ENCODE measurements at places on chromosomes 2 and 18. TPM values are rescaled to one million over a fixed set of nuclear protein-coding genes. Genes with fewer than 3 reads are reported as not detected.

Gene HOXD12
- not detected for total RNA-seq

Gene RPS27A
- 1,366 TPM for total RNA-seq

Gene ALK
- total RNA-seq = not detected

Gene GAREM1
- 1.4 TPM for total RNA-seq

Gene EFR3B
- 1.3 TPM for total RNA-seq

Gene HOXD10
- total RNA-seq = 15.2 TPM

DNA sequence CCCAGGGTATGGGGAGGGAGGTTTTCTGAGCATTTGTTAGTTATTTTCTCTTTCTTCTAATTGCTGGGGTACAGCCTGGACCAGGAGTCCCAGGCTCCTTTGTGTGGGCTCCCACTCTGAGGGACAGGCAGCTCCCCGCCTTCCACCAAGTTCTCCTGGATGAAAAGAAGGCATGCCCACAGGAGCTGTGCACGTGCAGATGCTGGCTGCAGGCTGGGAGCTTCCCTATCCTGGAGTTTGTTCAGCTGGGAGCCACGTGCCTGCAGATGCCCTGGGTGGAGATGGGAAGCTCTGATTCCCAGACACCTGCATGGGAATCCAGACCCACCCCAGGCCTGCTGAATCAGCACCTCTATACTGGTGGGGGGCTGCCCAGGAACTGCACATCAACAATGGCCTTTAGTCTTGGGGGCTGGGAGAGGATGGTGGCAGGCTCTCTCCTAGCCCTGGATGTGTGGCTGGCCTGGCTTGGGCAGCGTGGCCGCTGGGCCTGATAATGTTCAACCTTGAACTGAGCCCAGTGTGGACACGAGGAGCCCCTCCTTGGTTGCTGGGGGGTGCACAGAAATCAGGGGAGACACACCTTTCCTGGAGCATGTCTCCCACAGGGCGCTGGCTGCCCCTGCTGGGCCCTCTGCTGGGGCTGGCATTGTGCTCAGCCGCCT is 233.6 kb upstream of the HS6ST1 start:
- no peak for DNase-seq

DNA sequence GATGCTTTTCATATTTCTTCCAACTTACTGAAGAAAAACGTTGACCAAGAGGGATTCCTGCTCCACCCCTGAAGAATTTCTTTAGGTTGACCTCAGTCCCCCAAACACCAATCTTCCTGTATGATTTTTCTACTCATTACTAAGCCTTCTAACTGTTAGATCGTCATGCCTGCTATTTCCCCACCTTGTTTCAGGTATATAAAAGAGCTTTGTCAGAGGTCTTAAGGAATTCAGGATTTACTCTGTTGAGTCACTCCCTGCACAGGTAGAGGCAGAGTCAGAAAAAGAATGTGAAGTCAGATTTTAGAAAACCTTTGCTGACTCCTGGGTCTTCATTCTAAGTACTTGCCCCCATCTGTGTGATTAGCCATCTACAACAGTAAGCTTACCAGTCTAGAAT is 83.8 kb upstream of the NOSTRIN start:
- no peak for DNase-seq

DNA sequence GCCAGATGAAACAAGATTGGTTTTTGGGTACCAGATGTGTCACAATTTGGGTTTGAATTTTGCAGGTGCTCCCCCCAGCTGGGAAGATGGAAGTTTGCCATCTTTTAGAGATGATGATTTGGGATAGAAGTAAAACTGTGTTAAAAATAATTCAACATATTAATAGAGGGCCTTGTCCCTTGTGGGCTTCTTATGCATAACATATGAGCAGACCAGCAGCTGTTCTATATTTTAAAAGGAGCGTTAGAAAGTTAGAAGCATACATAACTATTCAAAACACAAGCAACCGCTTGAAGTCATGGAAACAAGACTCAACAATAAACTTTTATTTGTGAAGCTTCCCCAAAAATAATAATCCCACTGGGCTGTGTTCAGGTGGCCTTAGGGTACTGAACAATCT is 62.8 kb downstream of the EFEMP1 start:
- DNase-seq = no peak

DNA sequence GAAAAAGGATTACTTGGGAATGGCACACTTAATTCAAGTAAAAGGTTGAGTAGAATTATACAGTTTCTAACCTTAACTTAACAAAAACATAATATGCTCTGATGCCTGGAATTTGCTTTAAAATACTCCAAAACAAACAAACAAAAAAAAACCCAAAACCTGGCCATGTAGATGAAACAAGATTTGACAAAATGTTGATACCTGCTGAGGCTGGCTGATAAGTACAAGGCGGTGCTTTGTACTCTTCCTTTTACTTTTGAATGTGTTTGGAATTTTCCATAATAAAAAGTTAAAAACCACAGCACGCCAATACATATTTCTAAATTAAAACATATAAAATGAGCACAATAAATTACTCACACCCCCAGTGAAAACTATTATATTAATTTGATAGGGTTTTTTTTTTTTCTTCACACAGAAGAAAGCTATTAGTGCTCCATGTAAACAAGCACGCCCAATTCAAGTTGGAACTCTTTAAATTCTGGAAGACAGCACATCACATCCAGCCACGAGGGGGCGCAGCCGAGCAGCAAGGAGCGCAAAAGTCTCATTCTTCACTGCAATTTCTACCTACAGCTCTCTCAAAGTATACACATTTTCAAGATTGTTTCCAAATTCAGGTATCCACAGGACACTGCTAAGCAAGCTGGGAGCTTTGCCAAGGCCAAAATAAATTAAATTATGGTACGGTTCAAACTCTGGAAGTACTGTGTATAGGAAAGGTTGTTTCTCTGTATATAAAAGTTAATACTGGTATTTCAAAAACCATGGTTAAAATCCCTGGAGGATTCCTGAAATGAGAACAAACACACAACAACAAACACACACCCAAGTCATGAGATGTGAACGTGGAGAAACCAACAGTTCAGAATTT is 7.5 kb downstream of the SERTAD2 start:
- peak; percentile 90 for DNase-seq

DNA sequence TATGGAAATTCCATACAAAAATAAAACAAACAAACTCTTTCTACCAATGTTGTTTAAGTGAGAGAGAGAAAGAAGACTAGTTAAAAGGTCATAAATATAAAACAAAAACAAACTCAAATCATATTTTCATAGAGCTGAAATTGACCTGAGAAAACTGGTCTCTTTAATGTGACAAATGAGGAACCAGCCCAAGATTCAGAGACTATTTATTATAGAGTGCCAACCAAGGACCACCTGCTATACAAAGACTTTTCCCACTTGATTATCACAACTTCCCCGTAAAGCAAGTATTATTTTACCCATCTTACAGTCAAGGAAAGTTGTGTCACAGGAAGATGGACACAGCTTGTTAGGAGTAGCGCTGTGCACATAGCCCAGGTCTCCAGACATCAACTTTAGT is 13.3 kb downstream of the ANKRD44 start:
- no peak for DNase-seq

GRCh38 chr18:50633992-50634391 is 74.1 kb downstream of the MAPK4 start:
- no peak for DNase-seq

- no peak for DNase-seq
Measured at GRCh38 chr2:14520385-14520945, 112.1 kb upstream of the LRATD1 start.

GRCh38 chr2:204628926-204629712 is 83.8 kb downstream of the PARD3B start:
- peak; percentile 37 for DNase-seq

GRCh38 chr2:28055325-28055970 is 164.9 kb downstream of the BABAM2 start:
- peak; percentile 58 for DNase-seq

GRCh38 chr2:26471766-26472706 is 5.9 kb downstream of the OTOF start:
- DNase-seq = peak; percentile 57

DNA sequence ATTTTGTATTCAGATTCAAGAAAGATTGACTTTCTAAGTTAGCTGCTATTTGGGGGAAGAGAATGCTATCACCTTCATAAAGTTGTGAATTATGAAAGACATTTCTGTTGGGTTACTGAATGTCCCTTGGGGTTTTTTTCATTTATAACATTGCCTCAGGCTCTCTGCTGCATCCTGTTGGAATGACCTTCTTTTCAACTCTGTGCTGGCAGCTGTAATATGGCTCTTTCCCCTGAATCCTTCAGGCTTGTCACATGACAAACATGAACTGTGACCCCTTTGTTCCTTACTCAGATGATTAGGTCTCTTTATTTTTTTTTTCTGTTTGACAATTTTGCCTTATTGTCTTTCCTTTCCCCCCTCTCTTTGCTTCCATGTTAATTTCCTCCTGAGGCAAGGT is 159.8 kb downstream of the TAF4B start:
- peak; percentile 85 for DNase-seq

DNA sequence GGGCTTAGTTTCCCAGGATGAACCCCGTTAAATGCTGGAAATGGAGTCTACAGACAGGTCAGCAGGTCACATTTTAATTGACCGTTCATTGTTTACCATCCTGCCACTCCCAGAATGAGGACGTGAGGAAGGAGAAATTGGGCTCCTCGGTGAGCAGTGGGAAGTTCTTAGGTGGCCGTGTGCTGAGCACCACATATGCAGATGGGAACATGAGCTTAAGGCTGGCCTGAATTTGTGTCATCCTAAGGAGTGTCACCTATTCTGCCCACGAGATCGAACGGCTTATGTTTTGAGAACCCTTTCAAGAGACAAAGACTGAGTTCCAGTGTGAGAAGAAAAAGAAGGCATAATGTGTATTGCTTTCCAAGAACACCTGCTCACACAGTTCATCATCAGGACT is 234.4 kb upstream of the PXDN start:
- DNase-seq = no peak

GRCh38 chr2:36459725-36460137 is 104.2 kb downstream of the CRIM1 start:
- peak; percentile 84 for DNase-seq

GRCh38 chr2:18378020-18378653 is 182.3 kb downstream of the RDH14 start:
- DNase-seq = peak; percentile 69

- DNase-seq = peak; percentile 19
Measured at GRCh38 chr18:62717925-62718800, 2.8 kb downstream of the PHLPP1 start.

GRCh38 chr2:8193686-8194615 is 487.9 kb upstream of the ID2 start:
- DNase-seq = no peak

DNA sequence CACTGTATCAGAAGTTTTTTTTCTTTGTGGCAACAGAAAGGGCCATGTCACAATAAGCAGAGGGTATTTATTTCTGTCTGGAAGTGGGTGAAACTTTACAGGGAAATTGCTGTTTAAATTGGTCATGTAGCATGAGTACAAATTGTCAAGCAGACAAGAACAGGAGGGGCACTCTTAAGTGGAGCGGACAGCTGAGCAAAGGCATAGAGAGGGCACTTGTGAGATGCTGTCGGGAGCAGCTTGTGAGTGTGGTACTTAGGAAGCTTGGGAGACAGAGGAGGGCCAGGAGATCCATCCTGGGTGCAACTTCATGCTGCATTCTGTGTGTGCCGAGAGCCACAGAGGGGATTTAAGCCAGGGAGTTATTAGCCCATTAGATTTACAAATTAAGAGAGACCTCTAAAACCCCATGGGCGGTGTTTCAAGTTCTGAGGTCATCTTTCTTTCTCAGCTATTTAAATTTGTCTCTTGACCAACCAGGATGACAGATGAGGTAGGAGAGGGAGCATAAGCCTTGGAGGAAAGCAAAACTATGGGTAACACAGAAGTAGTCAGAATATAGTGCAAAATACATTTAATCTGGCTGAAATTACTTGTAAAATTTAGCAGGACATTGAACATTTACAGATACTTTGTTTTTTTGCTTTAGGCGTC is 30.4 kb downstream of the INPP4A start:
- DNase-seq = no peak

DNA sequence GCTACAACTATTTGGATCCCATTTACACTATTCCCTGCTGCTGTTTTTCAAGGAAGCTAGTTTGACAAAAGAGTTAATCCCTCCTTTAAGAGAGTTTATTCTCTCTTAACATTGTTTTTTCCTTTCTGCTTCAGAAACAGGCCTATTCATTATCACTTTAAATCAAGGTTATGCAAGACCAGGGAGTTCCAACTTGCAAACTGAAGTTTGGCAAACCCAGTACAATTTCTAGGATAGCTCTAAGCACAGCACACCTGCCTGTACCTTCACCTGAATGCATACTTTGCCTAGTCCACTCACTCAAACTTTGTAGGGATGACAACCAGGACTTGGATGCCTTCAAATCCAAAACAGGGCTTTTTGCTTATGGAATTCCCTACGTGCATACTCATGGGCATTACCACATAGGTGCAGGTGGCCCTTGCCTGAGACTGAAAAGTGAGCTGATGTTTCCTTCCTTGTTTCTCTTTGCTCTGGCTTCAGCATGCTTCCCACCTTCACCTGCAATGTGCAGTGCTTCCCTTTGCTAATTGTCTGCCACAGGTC is 193.8 kb upstream of the MMADHC start:
- no peak for DNase-seq

GRCh38 chr2:52414561-52415295 is 1352.9 kb upstream of the CHAC2 start:
- DNase-seq = no peak

- DNase-seq = no peak
Measured at GRCh38 chr2:101364878-101365277, 22.4 kb downstream of the CREG2 start.

GRCh38 chr2:88481691-88482336 is 29.3 kb upstream of the FOXI3 start:
- no peak for DNase-seq

GRCh38 chr2:161434118-161434517 is 18.0 kb downstream of the TBR1 start:
- DNase-seq = no peak

DNA sequence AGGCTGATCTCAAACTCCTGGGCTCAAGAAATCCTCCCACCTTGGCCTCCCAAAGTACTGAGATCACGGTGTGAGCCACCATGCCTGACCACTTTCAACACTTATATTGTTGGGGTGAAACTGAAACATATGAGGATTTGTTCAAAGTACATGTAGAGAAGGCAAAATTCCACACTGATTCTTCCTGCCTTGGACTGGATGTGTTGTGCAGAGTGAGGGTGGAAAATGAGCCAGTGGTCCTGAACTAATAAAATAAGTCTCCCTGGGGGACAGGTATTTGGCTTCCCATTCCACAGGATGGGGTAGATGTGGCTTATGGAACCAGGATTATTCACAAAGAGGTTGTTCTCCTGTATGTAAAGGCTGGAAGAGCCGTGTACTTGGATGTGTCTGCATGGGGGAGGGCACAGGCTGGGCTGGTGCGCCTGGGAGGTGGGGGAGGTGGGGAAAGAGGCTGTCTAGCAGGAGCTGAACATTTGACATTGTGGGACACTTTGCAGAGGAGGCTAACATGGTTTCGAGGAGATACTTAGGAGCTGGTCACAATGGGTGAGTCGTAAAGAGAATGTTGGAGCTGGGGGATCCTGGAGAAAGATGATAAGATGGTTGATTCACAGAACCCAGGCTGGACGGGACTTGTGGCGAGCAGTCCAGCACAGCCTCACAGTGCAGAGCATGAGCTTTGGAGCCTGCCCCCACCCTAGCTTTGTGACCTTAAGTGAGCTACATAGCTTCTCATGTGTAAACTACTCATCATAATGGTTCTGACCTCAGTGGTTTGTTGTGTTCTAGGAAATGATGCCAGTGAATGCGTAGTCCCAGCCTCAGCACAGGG is at the start of gene TXNDC2:
Gene TXNDC2, plus strand, starts transcription at position 804 of the 835 bp plus-strand sequence. CDS start 708 bp downstream, outside the sequence.
- no peak for DNase-seq

GRCh38 chr18:39260565-39260964 is 1695.0 kb upstream of the CELF4 start:
- no peak for DNase-seq

- DNase-seq = no peak
Measured at GRCh38 chr2:216635171-216635570, 2.0 kb downstream of the IGFBP2 start.

Measured in dermis blood vessel endothelial cell (primary cell).